Activated CD4-positive, alpha-beta T cell treated with anti-CD3 and anti-CD28 coated beads, Interleukin-2, amount 10 ng/mL, durations not matched to agents 24 days and 14 days (primary cell): ENCODE measurements at places on chromosomes 5 and 9. TPM values are rescaled to one million over a fixed set of nuclear protein-coding genes. Genes with fewer than 3 reads are reported as not detected.
A peak's percentile ranks its signal among the peaks of the same experiment; 100 is the strongest.

- no peak for DNase-seq
These were observed 20.1 kb downstream of the ALG2 start for GRCh38 chr9:99201603-99202002.

DNA sequence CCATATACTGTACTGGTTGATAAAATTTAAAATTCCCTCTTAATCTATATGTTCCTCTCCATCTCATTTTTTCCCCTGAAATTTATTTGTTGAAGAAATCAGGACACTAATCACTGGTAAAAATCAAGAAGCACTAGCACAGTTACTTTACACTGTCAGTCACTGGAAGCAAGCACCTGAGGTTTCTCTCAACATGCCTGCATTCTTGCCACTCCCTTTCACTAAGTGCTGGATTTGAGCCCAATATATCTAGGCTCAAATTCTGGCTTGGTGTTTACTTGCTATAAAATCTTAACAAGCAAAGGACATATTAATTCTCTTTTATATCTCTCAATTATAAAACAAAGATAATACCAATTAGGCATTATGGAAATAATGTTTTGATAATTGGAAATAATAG is 58.6 kb downstream of the DIAPH1 start:
- no peak for DNase-seq

Gene PCDHB2
- total RNA-seq, result 0.19 TPM in 1 of 2 replicates, not detected in the other

- DNase-seq, result peak; percentile 94
These were observed 4.1 kb upstream of the AMBP start for GRCh38 chr9:114082017-114082762.

Gene CORO2A
- 0.92 and 1.4 TPM in 2 replicates for total RNA-seq

DNA sequence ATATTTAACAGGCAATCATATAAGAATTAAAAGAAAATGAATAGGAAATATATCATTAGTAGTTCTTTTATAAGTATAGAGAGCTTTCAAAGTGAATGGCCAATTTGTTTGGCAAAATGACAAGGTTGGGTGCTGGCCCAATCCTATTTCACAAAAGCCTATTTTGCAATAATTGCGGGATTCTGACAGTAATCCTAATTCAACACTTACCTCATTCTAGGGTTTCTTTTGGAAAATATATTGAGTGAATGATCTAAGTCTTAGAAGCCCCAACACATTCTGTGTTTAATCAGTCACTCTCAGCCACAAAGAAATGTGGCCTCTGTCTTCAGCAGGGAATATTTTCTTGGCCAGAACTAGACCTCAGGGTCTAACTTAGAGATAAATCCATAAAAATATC is 835.9 kb upstream of the ZNF608 start:
- DNase-seq, result no peak

GRCh38 chr5:5179079-5179478 is 38.9 kb downstream of the ADAMTS16 start:
- no peak for DNase-seq

DNA sequence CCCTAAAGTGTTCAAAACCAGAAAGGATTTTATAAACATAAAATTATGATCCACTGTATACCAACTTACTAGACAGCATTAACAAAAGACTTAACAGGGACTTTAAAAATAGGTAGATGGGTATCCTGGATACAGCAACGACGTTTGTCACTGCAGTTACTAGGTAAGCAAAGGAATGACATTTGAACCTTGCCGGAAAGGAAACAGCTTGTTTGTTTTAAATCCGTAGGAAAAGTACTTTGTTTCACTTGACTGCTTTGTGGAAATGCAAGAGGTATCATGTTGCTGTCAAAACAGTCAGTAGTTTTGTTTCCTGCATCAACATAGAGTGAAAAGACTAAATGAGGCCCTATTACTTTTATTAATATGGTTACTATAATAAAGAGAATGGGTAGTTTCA is 122.9 kb downstream of the CDC42SE2 start:
- no peak for DNase-seq

Gene CEL
- 1.8 and 2.0 TPM in 2 replicates for total RNA-seq

Gene SPINK13
- total RNA-seq, result not detected in 2 replicates

- no peak for DNase-seq
These were observed 127.8 kb upstream of the PAM start for GRCh38 chr5:102627315-102627714.

DNA sequence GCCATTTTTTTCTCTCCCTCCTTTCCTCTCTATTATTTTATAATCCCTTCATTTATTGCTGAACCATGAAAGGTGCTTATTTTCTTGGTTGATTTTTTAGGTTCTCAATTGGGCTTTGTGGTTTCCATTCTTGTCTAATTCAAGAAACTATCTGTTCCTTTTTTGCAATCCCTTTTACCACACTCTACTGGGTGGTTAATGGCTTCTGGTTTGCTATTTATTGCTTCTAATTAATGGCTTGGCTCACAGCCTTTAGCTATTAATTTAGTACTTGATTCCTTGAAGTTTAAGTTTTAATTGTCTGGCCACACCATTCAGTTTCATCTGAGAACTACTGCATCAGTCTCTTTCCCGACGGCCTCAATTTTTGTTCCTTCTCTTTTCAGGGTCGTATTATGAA is 5.6 kb downstream of the FRRS1L start:
- DNase-seq, result no peak

- no peak for DNase-seq
These were observed 163.7 kb downstream of the ESM1 start for GRCh38 chr5:54821445-54822323.

DNA sequence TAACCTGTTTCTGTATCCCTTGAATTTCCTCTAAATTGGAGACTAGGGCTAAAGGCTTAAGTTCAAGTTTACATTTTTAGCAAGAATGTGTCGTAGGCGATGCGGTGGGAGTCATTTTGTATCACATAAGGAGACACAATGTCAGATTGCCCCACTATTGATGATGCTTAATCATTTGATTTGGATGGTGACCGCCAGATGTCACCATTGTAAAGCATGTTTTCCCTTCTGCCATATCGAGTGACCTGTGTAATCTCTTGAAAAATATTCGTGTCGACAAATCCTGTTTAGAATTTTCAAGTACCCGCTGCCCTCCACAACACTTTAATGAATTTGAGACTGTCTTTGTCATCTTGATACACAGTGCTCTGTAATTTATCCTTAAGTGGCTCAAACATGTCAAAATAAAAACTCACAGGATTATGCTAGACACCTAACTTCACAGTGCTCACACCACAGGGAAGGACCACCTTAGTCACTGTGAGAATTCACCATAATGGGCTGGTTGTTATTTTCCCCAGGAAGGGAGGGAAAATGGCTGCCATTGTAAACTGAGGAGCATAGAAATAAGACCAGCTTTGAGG is 34.5 kb upstream of the SLC46A2 start:
- no peak for DNase-seq

DNA sequence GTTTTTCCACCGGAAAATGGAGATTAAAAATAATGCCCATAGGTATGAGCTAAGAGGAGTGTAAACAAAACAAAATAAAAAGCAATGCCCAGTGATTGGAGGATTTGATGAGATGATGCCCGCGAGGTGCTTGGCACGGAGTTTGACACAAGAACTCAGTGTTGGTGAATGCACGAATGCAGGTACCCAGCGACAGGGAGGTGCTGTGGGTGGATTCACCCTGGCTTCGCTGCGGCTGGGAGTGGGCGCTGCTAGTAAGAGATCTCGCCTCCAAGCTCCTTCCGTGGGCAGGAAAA is 526 bp upstream of the STXBP1 start:
- DNase-seq, result no peak

Gene CDHR2
- total RNA-seq, result 0.35 and 0.45 TPM in 2 replicates

Gene C9
- total RNA-seq, result not detected in 2 replicates

Gene APBA1
- 0.51 and 1.1 TPM in 2 replicates for total RNA-seq

Gene WDR31
- 2.2 and 2.7 TPM in 2 replicates for total RNA-seq

DNA sequence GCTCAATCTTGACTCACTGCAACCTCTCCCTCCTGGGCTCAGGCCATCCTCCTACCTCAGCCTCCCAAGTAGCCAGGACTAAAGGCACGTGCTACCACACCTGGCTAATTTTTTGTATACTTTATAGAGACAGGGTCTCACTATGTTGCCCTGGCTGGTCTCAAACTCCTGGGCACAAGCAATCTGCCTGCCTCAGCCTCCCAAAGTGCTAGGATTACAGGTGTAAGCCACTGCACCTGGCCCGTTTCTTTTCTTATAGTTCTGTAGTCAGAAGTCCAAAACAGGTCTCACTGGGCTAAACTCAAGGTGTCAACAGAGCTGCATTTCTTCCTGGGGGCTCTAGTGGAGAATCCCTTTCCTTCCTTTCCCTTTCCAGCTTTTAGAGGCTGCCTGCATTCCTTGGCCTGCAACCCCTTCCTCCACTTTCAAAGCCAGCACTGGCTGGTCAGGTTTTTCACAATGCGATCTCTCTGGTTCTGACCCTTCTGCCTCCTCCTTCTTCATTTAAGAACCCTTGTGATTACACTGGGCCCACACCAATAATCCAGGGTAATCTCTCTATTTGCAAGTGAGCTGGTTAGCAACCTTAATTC is 16.3 kb downstream of the IRF1 start:
- no peak for DNase-seq

Gene CTSV
- 0.45 and 0.51 TPM in 2 replicates for total RNA-seq

GRCh38 chr9:33651125-33651524 is 127.1 kb downstream of the ANKRD18B start:
- no peak for DNase-seq

Gene ACTL7B
- 0.09 TPM in 1 of 2 replicates, not detected in the other for total RNA-seq

- DNase-seq, result no peak
These were observed 514.9 kb upstream of the CLINT1 start for GRCh38 chr5:158373608-158374395.

DNA sequence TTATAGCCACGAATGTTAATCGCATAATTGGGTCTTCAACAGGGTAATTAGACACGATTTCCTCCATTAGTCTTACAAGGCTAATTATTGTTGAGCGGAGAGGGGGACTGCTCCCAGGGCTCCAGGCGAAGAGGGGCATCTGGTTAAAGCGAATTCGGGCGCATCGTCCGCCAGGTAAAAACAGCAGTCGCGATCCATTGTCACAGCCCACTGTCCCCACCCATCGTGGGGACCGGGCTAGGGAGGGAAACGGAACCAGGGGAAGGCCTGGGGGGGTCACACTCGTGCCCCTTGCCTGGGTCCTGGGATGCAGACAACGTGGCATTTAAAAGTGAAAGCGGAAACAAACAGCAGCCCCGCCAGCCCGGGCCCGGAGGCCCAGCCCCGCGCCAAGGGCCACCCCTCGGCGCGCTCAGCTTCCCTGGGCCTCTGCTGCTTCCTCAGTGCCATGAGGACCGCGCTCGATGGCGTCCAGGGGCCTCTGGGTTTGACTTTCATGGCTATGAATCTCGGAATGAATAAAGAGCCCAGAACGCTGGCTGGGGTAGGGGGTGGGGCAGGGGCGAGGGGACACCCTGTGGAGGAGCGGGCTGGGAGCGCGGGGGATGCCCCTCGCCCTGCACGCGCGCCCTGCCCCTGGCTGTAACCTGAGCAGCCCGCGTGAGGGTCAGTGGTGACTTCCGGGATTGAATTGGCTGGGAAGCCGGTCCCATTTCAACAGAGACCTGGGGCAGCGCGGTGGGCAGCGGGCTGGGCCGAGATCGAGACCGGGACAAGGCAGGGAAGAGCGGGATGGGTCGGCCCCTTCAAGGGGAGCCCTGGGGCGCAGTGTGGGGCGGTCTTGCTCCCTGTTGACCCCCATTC is 99.9 kb downstream of the GTF3C4 start:
- DNase-seq, result peak; percentile 93

GRCh38 chr5:68376935-68377334 is 161.4 kb downstream of the PIK3R1 start:
- no peak for DNase-seq

DNA sequence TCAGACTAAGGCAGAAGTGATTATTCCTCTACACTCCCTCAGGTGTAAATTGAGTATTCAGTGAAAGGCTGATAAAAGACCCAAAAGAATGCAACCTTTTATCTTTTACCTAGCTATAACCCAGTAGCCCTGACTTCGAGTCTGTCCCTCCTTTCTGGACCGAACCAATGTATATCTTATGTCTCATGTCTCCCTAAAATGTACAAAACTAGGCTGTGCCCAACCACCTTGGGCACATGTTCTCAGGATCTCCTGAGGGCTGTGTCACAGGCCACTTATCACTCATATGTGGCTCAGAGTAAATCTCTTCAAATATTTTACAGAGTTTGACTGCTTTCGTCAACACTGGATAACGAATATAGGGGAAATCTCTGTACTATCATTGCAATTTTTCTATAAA is 12.7 kb downstream of the FBXL17 start:
- DNase-seq, result no peak

- no peak for DNase-seq
These were observed 17.8 kb downstream of the SHC3 start for GRCh38 chr9:89160806-89161205.

Gene TMEM215
- total RNA-seq, result not detected in 2 replicates
